ENCODE measurements at places on chromosomes 5 and 9. TPM values are rescaled to one million over a fixed set of nuclear protein-coding genes. Genes with fewer than 3 reads are reported as not detected.

GRCh38 chr5:52139888-52140615 is 647.7 kb upstream of the ITGA1 start:
- DNase-seq, result no peak

DNA sequence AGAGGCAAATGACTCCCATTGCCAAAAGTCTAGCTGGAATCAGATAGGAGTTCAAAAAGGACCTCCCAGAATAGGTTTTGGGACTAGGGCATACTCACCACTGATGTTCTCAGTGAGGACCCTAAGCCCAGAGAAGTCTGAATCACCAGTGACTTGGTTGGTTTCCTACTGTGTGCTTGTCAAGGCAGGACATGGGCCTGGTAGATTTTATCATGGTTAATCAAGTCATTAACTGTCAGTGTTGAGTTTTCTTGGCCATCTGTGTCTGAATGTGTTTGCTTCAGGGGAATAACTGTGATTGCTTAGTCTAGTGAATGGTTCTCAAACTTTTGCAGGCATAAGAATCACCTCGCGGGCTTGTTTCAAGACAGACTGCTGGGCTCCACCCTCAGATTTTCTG is 99.0 kb upstream of the GDNF start:
- no peak for DNase-seq

DNA sequence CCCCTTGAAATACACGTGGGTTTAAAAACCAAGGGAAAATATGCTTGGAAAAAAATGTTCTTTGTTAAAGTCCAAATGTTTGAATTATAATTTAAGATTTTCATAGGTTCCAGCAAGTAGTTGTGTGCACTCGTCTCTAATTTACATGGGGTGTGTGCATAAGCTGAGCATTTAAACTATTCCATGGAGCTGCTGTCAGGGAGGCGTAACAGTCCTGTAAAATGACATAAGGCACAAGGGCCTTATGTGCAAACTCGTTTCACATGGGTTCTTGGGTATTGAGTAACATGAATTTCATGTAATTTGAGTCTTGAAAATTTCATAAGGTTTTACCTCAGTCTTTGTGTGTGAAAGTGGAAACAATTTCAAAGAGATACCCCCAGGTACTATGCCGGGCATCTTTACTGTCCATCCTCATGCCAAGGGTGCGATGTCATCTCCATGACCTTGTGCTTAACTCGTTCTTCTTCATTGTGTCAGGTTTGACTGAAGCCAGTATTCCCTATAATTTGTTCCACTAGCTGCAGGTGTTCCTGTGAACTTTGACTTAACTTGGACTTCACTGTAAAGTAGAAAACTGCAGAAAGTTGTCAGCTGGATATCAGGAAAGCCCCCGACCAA is 359.3 kb downstream of the SH3GL2 start:
- no peak for DNase-seq

DNA sequence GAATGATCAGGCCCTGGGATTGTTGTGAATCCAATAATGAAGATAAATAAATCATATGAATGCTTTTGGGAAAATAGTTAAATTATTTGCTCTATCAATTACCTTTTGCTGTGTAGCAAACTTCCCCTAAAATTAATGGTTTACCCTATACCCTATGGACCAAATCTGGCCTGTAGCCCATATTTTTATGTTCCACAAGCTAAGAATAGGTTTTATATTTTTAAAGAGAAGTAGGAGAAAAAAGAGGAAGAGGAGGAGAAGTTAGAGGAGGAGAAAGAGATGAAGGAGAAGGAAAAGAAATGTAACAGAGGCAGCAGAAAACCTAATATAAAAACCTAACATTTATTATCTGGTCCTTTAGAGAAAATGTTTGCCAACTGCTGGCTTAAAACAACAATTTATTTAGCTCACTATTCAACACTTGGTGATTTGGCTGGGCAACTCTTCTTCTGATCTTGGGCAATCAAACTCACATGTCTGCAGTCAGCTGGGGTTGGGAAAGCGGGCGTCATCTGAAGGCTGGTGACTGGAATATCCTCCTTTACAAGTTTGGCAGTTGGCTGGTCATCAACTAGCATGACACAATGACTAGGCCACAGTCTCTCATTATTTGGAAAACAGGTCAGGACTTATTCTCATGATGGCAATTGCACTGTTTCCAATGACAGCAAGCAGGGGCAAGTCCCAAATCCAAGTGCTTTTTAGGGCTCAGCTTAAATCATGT is 522.9 kb downstream of the RASEF start:
- DNase-seq, result no peak

DNA sequence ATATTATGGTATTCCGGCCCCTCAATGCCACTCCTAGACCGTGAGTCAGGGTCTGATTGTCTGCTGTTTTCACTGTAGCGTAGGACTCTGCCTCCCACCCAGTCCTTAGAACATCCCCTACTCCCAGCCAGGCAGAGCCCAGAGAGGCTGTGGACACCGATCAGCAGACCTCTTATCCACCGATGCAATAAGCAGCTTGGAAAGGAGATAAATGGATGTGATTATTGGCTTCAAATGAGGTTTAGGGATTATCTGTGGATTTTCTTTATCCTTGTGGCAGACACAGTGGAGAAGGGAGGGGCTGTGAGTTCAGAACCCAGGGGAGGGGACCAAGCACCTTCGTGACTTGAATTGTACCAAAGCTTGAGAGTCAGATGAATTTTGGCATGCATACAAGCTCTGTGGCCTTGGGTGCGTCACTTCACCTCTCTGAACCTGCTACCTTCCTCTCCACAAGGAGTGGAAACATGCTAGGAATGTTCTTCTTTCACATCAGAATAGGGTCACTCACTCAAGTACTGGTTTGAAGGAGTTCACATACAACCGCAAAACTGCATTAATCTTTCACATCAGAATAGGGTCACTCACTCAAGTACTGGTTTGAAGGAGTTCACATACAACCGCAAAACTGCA is 83.1 kb upstream of the CPLX2 start:
- no peak for DNase-seq

DNA sequence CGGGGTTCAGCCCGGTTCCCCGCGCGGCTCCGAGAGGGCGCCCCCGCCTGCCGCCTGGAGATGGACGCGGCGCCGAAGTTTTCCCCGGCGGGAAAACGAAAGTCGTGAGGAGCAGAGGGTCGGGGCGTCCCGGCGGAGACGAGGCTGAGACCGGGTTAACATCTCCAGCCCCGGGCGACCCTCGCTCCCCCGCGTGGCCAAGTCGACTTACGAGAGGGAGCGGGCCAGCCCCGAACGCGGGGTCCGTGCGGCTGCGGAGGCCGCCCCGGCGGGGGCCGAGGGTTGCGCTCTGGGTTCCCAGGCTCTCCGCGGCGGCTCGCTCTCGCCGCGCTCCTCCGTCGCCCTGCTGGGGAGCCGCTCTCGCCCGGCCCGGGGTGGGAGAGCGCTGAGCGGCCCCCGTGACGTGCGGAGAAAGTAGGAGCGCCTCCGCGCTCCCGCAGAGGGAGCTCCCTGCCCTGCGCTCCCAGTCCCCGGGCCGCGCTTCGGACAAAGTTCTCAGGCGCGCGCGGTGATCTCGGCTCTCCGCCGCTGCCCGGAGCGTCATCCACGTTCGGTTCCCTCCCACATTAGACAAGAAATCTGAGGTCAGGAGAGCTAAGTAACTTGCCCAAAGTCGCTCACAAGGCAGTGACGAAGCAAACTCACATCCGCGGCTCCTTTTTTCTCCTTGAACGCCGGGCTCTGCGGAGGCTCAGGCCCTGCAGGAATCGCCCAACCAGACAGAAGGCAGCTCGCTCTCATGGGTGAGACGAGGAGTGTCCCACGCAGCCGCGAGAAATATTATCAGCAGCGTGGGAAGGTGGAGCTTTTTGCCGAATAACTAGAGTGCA is 1.2 kb upstream of the GCNT4 start:
- peak; percentile 69 for DNase-seq

GRCh38 chr9:109826559-109826958 is 46.6 kb downstream of the PALM2AKAP2 start:
- no peak for DNase-seq

Gene PCDHGB3
- 4.3 TPM for total RNA-seq

DNA sequence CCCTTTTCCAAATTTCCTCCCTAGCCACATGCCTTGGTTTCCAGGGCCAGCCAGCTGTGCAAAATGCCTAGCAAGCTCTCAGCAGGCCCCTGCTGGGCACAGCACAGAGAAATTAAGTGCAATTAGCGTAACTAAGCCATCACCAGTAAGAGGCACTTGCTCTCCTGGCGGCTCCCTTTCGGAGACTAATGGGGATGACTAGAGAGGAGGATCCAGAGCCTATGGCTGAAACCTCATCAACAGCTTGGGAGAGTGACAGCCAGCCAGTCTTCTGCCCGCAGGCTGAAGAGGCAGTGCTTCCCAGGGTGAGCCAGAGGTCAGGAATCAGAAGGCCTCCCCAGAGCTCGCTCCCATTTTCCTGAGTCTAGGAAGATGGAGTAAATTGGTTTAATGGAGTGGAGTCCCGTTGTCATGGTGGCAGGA is 108.4 kb downstream of the KCNIP1 start:
- DNase-seq, result no peak

DNA sequence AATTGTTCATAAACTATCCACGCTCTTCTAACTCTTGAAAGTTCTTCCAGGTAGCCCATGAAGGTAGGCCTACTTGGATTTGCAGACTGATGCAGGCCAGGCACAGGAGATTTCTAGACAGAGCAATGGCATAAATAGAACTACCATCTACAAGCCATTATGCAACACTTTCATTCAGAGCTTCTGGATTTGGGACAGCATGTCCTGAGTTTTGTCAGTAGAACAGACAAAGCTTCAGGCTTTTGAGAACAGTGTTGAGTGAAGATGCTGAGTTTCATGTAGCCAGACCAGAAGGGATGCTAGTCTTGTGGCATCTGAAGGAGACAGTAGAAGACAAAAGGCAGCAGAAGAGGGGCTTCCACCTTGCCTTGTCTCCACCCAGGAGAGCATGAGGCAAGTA is 196.6 kb downstream of the TRIM32 start:
- no peak for DNase-seq

Gene MARVELD2
- 5.5 TPM for total RNA-seq

DNA sequence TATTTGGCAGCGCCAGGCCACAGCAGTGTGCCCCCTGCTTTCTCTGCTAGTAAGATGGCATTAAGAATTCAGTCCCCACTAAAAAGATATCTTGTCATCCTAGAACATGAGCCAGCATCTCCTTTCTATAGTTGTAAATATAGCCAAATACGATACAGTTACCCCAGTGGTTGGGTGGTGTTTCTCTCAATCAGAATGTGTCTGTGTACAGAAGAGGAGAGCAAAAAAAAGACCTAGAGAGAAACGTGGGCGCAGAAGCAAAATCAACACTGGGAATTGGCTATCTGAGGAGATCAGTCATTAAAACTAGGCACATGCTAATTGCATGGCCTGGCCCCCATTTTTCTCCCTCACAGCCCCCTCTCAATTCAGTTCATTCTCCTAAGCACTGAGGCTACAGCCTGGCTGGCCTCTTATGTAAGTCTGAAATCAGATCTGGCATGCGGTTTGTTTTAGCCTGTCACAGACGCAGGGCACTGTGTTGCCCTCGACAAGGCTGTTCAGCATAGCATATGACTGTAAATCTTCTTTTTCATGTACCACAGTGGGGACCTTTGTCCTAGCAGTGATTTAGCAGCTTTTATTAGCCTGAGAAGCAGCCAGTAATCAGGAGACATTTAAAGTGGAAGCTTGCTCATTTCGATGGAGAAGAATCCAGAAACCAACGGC is 57.8 kb downstream of the RORB start:
- no peak for DNase-seq

All from skin of body (tissue), 3 donors.